ENCODE measurements at places on chromosomes 2 and 18. TPM values are rescaled to one million over a fixed set of nuclear protein-coding genes. Genes with fewer than 3 reads are reported as not detected.

DNA sequence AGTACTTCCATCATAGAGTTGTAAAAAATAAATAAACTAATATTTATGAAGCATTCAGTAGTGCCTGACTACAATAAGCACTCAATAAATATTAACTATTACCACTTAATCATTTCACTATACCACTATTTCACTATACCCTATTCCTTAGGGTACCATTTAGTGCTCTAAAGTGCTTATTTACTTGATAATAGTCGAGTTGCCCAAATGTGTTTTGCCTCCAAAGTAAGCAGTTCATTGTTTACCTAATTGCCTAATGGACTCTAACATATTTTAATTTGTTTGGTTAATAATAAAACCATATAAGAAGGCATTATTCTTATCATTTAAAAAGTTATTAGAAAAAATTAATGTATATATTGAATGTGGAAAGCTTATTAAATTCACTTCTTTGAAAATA is 33.0 kb upstream of the MAP2 start:
- no peak for DNase-seq
- no peak overlapping the region for H3K4me3 ChIP-seq
- H3K4me1 ChIP-seq, result no peaks in the 10 kb centered on the region
- no peak overlapping the region for H3K27ac ChIP-seq

DNA sequence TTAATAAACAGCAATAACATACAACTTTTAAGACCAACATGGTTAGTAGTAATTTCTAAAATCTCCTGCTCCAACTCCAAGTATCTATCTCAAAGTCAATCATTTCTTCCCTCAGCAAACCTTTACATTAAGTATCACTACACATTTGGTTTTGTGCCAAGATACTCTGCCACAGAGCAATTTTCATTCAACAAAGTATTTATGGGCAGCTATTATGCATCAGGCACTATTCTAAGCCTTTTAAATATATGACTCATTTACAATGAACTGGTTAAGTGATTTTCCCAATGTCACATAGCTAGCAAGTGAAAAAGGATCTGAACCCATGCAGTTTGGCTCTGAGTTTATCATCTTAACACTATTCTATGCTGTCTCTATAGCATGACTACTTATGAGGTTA is 264.3 kb downstream of the NOL4 start:
- no peaks in the 10 kb centered on the region for H3K27me3 ChIP-seq
- no peaks in the 10 kb centered on the region for H3K4me1 ChIP-seq
- H3K27ac ChIP-seq, result no peak overlapping the region
- DNase-seq, result no peak

HOXD12 gene
- total RNA-seq, result not detected

CNNM3 gene
- total RNA-seq, result 26.1 TPM

KCNK3 gene
- not detected for total RNA-seq

Measured in activated T-helper 1 cell treated with anti-CD3 and anti-CD28 coated beads, Interleukin-12 subunit alpha, Interleukin-12 subunit beta, Interleukin-2, Interleukin-4 antibody, amounts not matched to agents 30 ng/mL and 10 ng/mL and 1 ng/mL, durations not matched to agents 14 hours and 24 hours and 36 hours (primary cell).